ENCODE measurements at places on chromosomes 13 and 19. TPM values are rescaled to one million over a fixed set of nuclear protein-coding genes. Genes with fewer than 3 reads are reported as not detected.

- peaks cover 6% of the 10 kb centered on the region for H3K27me3 ChIP-seq
- no peak for DNase-seq
- H3K4me1 ChIP-seq = no peaks in the 10 kb centered on the region
Observed at GRCh38 chr19:17841810-17842662, 5.7 kb downstream of the JAK3 start.

DNA sequence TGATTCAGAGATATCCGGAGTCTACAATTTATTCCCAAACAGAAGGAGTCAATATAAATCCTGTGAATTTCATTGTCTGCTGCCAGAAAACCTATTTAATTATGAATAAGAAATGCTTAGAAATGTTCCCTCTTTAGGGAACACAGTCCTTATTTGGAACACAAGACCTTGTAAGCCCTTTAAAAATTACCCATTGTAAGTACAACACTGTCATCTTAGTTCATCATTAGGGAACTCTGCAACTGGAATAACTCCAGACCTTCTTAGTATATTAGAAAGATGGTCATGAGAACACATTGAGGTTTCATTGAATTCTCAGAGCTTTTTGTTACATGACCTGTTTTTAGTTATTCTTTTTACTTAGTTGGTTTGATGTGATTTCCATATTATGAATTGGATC, 548.5 kb upstream of the KLF12 start:
- H3K27ac ChIP-seq = no peak overlapping the region
- no peaks in the 10 kb centered on the region for H3K36me3 ChIP-seq
- DNase-seq = no peak
- no peak overlapping the region for H3K4me3 ChIP-seq
- no peaks in the 10 kb centered on the region for H3K4me1 ChIP-seq

DNA sequence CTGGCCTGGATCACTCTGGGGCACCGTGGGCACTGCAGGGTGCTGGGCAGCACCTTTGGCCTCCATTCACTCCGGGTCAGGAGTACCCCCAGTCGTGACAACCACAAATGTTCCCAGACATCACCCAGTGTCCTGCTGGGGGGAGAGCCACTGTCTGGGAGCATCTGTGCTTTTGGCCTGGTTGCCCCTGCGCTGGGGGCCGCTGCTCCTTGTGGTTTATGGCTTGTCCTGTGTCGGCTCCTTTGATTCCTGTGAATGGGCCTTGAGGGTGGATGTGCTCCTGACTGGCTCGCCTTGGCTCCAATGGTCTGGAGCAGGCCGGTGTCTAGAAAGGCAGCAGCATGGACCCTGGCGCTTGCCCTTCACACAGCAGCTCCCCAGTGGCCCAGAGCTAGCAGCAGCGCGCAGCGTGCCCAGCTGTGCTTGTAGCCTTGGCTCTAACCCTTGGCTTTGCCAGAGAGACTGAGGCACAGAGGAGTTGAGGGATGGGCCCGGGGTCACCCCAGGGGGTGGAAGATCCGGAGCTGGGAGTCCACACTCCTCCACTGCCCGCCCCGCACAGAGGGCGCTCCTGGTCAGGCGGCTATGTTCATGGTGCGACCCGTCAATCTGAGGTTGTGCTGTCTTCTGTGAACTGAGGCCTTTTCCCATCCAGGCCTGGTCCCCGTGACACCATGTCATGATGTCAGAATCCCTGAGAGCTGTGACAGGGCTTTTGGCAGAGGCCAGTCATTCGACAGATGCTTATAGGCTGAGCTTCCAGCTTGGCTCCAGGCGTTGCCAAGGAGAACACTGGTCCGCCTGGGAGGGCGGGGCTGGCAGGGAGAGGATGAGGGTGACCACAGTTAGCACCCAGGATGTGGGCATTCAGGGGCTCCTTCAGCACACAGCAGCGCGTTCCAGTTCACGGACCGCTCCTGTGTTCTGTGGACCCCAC, 4.1 kb downstream of the DAZAP1 start:
- H3K27ac ChIP-seq = peak overlapping the region; percentile 34
- no peak overlapping the region for H3K4me3 ChIP-seq
- H3K4me1 ChIP-seq = peaks cover 41% of the 10 kb centered on the region
- no peaks in the 10 kb centered on the region for H3K27me3 ChIP-seq
- no peaks in the 10 kb centered on the region for H3K36me3 ChIP-seq
- no peak for DNase-seq

RASGRP4 gene
- total RNA-seq = 0.64 TPM

- no peak for DNase-seq
- no peaks in the 10 kb centered on the region for H3K27me3 ChIP-seq
- H3K4me1 ChIP-seq = no peaks in the 10 kb centered on the region
- peaks cover 49% of the 10 kb centered on the region for H3K36me3 ChIP-seq
- peak overlapping the region; percentile 43 for H3K27ac ChIP-seq
Observed at GRCh38 chr13:45522571-45522970, 57.8 kb downstream of the COG3 start.

DNA sequence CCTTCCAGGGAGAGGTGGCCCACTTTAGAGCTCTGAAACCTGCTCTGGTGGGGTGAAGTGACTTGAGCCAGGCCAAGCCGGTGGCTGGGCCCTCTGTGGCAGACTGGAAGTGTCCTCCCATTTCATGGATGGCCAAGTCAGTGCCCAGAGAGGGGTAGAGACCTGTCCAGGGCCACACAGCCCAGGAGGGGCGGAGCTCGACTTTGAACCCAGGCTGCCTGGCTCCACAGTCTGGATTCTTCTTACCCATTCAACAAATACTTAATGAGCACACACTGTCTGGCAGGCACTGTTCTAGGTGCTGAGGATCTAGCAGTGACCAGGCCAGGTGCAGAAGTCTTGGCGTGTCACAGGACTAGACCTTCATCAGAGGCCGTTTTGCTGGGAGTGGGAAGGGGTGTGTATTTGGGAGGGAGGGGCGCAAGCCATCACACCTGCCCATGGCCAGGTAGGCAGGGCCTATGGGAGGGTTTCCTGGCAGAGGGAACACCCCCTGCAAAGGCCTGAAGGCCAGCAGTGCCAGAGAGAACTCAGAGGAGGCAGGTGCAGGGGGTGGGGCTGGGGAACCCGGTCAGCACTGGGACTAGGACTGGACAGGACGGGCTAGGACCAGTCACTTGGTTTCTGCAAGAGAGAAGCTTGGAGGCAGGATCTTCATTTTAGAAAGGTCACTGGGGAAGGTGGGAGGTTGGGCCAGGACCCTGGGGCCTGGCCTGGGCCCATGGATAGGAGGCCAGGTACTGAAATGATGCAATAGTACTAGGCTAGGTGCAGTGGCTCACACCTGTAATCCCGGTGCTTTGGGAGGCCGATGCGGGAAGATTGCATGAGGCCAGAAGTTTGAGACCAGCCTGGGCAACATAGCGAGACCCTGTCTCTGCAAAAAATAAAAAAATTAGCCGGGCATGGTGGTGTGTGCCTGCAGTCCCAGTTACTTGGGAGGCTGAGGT, 31.8 kb downstream of the DNM2 start:
- H3K4me3 ChIP-seq = no peak overlapping the region
- H3K4me1 ChIP-seq = peaks cover 13% of the 10 kb centered on the region
- H3K36me3 ChIP-seq = no peaks in the 10 kb centered on the region
- H3K27ac ChIP-seq = peak overlapping the region; percentile 49

TNFSF9 gene
- not detected for total RNA-seq

DNA sequence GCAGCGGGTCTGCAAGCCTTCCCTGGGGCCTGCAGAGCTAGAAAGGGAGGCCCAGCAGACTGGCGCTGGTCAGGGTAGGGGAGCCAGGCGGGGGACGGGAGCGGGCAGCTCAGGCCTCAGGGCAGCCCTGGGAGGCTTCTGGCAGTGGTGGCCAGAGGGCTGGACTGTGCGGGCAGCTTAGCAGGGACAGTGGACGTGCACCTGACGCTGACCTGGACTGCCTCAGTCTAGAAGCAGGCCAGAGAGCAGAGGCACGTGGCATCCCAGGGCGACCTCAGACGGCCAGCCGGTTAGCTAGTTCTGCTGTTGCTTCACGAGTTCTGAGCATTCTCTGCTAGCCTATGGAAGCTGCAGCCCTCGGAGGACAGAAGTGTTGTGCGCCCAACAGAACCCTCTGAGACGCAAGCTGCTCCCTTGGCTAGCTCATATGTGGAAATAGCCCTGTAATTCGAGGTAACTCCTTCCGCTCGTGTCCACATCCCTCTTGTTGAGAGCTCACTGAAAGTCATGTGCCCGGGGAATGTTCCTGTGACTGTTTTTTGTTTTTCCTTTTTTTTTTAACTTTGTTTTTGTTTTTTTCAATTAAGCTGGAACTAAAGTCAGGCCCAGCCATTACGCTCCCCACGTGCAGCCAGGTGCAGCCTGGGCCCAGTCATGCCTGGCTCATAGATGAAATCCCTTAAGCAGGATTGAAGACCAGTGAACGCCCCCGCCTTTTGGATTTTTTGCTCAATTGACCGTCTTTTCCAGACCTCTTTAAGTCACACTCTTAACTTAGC, 1.9 kb upstream of the FAM174C start:
- no peak overlapping the region for H3K27ac ChIP-seq
- H3K27me3 ChIP-seq = no peaks in the 10 kb centered on the region
- H3K36me3 ChIP-seq = peaks cover 43% of the 10 kb centered on the region
- H3K4me3 ChIP-seq = no peak overlapping the region

DNA sequence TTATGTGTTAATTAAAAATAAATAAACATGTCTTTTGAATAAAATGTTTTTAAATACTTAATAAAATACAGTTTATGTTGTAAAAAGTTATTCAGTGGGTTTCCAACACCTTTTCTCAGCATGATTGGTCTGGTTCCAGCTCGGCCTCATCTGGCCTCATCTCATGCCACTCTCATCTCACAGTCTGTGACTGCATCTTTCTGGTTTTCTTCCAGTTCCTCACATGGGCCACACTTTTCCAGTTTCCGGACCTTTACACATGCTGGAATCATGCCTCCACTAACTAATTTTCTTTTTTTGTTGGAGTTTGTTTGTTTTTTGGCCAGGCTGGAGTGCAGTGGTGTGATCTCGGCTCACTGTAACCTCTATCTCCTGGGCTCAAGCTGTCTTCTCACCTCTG, 82.5 kb downstream of the RUBCNL start:
- no peak overlapping the region for H3K27ac ChIP-seq
- no peaks in the 10 kb centered on the region for H3K4me1 ChIP-seq
- no peak overlapping the region for H3K4me3 ChIP-seq

DNA sequence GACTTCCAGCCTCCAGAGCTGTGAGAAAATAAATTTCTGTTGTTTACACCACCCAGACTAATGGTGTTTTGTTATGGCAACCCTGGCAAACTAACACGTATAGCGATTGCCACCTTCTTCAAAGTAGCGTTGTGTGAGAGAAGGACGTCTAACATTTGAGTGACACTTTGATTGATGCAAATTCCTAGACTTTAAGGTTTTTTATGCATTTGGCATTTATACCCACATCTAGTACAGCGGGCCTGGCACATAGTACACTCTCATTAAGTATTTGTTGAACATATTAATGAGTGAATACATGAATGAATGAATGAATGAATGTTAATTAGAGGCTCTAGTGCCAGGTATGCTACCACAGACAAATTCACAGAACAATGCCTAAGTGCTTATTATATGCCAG, 36.7 kb downstream of the POU4F1 start:
- no peak overlapping the region for H3K27ac ChIP-seq
- H3K27me3 ChIP-seq = no peaks in the 10 kb centered on the region
- no peak overlapping the region for H3K4me3 ChIP-seq
- DNase-seq = no peak

ZNF763 gene
- 2.8 TPM for total RNA-seq

- H3K36me3 ChIP-seq = no peaks in the 10 kb centered on the region
- H3K27ac ChIP-seq = peak overlapping the region; percentile 96
- H3K4me3 ChIP-seq = no peak overlapping the region
- H3K27me3 ChIP-seq = no peaks in the 10 kb centered on the region
- peaks cover 6% of the 10 kb centered on the region for H3K4me1 ChIP-seq
- peak; percentile 87 for DNase-seq
Observed at GRCh38 chr13:30881191-30881651, 24.9 kb upstream of the MEDAG start.

- no peaks in the 10 kb centered on the region for H3K36me3 ChIP-seq
- no peaks in the 10 kb centered on the region for H3K4me1 ChIP-seq
- no peak overlapping the region for H3K27ac ChIP-seq
- no peak overlapping the region for H3K4me3 ChIP-seq
Observed at GRCh38 chr13:75934889-75935288, 298.8 kb downstream of the LMO7 start.

GRCh38 chr19:14337510-14337909, 43.7 kb upstream of the ADGRE5 start:
- H3K27me3 ChIP-seq = no peaks in the 10 kb centered on the region
- no peak for DNase-seq
- no peak overlapping the region for H3K27ac ChIP-seq
- H3K36me3 ChIP-seq = no peaks in the 10 kb centered on the region
- peaks cover 3% of the 10 kb centered on the region for H3K4me1 ChIP-seq
- H3K4me3 ChIP-seq = no peak overlapping the region

ADGRL1 gene
- 26.0 TPM for total RNA-seq

DNA sequence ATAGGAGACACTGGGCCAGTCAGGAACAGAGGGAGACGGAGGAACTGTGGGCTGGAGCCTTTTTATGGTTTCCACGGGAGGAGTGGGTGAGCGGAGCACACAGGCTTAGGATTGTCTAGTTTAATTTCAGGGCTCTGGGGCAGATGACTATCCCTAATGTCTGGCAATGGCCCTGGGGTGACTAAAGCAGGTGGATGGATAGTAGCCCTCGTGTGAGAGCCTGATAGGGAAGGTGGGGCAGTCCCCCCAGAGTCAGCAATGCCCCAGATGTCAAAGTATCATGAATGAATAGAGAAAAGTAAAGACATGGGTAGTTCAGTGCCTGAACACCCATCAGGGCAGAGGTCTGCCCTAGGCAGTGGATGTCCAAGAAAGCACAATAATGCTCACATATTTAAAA, 94.2 kb downstream of the ZDHHC20 start:
- no peak for DNase-seq
- H3K4me3 ChIP-seq = no peak overlapping the region
- H3K36me3 ChIP-seq = no peaks in the 10 kb centered on the region
- no peaks in the 10 kb centered on the region for H3K27me3 ChIP-seq
- H3K4me1 ChIP-seq = no peaks in the 10 kb centered on the region

DNA sequence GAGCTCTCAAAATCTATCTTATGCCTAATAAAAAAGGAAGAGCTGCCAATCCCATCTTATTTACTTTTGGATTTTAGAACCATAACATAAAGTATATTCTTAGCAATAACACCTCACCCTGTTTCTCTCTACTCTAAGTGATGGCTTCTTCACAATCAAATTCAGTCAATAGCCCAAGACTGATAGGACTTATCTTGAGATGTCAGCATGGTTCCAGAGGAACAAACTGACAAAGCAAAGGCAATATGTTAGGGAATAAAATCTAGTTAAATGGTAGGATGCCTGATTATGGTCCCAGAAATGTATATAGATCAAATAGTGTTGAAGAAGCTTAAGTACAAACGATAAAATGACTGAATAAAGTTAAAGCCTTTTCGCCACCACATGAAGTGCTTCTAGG, 36.3 kb downstream of the DACH1 start:
- H3K4me3 ChIP-seq = no peak overlapping the region
- H3K27ac ChIP-seq = no peak overlapping the region
- no peaks in the 10 kb centered on the region for H3K4me1 ChIP-seq
- H3K36me3 ChIP-seq = no peaks in the 10 kb centered on the region

GRCh38 chr13:110410936-110411687, 104.0 kb downstream of the COL4A2 start:
- H3K27ac ChIP-seq = peak overlapping the region; percentile 91
- H3K36me3 ChIP-seq = no peaks in the 10 kb centered on the region
- no peak for DNase-seq
